GM13976 (cell line): ENCODE measurements at places on chromosomes 4 and X.
A peak's percentile ranks its signal among the peaks of the same experiment; 100 is the strongest.

GRCh38 chr4:31141095-31141831 lies 421.1 kb downstream of the PCDH7 start:
- no peak for DNase-seq

DNA sequence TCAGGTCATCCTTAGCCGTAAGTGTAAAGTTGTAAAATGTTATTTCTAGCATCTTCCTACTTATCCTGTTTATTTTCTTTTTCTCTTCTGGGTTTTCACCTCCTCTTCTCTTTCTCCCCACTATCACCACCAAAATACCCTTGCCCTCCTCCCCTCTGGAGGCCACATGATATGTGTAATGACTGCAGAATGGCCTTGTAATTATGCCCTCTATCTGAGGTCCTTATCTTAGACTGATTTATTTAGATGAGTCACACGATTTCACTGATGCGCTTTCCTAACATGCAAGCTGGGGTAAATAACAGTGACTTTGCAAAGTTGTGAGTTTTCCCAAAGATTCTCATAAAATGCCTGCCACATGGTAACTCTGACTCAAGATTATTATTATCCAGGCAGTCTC lies 231.8 kb upstream of the GPRIN3 start:
- no peak for DNase-seq

- DNase-seq, result no peak
These were observed 439.5 kb downstream of the NAF1 start for GRCh38 chr4:162727232-162727631.

DNA sequence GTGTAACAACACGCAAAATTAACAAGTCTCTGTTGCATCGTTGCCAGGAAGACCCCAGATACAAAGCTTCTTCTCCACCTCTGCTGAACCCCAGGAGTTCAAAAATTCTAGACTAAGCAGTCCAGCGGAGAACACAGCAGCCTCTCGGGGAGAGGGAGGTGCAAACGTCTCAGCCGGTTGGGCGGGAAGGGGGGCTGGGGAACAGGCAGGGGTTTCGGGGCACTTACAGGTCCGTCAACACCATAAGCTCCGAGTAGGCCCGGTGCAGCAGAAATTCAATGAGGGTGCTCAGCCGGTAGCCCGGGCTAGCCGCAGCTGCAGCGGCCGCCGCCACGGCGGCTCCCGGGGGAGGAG lies 394 bp downstream of the MED14 start:
- no peak for DNase-seq

DNA sequence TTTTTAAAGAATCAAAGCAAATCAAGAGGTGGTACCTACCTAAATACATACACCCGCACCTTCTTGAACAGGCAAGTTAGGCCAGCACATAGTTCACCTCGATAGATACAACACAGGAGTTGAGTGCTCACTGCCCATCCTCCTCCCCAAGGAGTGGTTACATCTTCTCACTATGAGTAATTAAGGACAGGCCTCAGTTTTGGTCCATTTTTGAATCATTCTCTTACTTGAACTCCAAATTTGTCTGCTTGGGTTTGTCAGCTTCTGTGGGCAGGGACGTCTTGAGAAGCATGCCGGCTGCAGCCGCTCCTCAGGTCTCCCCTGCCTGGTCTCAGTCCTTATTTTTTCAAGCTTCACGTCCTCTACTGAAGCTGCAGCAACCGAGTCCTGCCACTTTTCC lies 190.6 kb upstream of the RBPJ start:
- peak; percentile 62 for DNase-seq

GRCh38 chrX:118459494-118459893 lies 36.1 kb upstream of the DOCK11 start:
- peak; percentile 46 for DNase-seq

- DNase-seq, result no peak
These were observed 123.5 kb downstream of the DCHS2 start for GRCh38 chr4:154368060-154368459.

DNA sequence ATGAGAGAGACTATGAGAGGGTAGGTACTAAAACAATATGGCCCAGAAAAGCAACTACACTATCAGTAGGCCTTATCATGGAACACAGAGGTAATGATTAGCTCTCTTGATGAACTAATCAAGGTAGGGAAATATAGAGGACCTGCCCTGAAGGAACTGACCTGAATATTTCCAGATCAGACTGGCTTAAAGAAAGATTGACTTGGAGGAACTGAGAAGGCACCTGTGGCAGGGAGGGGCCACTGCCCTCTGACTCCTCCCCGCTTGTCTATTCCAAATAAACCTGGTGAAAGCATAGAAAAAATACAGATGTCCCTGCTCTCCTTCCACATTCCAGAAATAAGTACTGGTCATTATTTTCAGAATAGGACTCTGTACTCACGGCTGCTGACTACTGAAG lies 5.5 kb downstream of the RPS6KA6 start:
- no peak for DNase-seq

- no peak for DNase-seq
These were observed 85.1 kb upstream of the UCP1 start for GRCh38 chr4:140653718-140654494.

DNA sequence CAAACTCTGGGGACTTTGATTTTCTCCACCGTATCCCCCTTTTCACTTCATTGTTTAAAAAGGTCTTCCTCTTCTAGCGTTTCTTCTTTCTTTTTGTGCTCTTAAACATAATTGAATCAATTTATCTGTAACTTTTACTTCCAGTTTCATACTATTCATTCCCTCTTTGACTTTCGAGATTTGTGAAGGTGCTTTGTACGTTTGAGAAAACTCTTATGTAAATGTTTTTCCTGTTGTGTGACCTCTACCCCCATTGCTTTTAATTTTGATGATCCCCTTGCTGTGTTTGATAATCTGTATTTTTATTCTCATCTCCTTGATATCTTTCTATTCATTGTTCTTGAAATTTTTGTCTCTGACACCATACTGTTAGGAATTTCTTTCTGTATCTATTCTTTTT lies 4.8 kb downstream of the USP38 start:
- DNase-seq, result peak; percentile 21

DNA sequence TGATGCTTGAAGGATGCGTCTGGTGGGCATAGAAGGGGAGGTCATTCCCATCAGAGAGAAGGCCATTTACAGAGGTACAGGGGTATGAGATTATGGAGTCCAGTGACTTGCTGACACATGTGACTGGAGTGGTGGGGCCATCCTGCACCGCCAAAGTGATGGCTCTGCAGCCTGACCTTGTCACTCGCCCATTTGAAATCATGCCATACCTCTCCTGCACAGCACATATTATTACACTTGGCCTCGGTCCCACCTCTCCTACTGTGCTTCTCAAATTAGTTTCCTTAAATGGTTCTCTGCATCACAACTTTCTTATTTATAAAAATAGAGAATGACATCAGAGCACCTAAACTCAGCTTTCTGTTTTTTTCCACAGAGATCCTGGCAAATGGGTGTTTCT lies 60.7 kb upstream of the HAND2 start:
- DNase-seq, result no peak

DNA sequence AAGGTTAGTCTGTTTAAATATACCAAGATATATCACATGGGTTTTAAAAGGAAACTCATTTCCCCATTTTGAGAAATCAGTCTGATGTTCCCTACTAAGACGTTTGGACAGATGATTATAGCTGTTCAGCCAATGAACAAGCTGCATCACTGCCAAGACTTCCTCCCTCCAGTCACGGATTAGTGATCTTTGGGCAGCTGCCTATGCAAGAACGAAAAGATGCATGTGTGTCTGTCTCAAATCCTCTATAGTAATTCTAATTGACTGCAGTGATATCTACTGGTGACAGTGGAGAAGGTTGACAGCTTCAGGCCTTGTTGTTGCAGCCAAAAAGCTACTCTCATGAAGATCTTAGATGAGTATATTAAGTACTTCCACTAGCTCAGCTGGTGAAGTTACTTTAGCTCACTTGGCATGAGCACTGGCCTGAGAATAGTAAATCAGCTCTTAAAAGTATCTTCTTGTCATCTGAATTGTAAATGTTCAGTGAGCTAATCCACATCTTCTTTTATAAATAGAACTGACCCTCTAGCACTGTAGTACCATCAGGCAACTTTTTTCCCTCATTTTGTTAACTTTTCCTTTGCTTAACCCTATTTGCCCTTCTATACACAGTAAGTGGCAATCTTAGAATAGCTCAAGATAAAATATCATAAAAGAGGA lies 134.5 kb upstream of the PCDH10 start:
- no peak for DNase-seq

GRCh38 chrX:39201305-39201990 lies 400.2 kb downstream of the MID1IP1 start:
- DNase-seq, result no peak

- DNase-seq, result no peak
These were observed 1.0 kb downstream of the TBCK start for GRCh38 chr4:106314960-106315359.

- DNase-seq, result no peak
These were observed 523.1 kb downstream of the IQCM start for GRCh38 chr4:149292425-149293007.

- DNase-seq, result no peak
These were observed at the start of gene UGT2A3 for GRCh38 chr4:68951078-68951805. TSS of gene UGT2A3 (minus strand) at chr4:68951804. CDS start at chr4:68951760, 44 bp downstream.

DNA sequence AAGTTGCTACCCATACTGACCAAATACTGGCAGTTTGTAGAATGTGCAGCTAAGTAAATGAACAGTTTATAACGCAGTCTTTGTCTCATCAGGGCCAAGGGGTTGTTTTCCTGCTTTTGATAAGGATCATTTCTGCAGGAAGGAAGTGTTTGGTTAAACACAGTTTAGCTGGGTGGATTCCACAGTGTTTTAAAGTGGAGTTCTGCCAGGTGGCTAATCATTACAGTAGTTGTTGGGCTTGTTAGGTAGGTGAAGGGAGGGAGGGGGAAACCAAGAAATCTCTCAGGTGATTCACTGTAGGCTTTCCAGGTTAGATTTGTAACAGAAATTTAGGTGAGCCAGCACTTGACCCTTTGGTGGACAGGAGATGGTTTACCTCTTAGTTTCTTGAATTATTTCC lies 58.1 kb downstream of the FNIP2 start:
- no peak for DNase-seq

DNA sequence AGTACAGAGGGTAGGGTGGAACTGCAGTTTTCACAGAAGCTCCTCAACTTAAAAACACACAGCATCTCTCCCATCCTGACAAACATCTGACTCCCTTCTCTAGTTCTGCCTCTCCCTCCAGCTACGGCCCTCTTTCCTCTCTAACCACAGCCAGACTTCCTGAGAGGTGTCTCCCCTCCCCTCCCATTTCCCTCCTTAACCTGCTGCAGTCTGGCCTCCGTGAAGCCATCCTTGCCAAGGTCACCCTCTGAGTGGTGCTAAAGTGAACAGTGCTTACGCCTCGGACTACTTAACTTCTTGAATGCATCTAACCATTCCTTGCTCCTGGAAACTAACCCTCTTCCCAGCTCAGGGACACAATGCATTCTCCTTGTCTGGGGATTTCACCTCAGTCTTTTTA lies 53.3 kb downstream of the RTL5 start:
- no peak for DNase-seq

- DNase-seq, result peak; percentile 70
These were observed at the start of gene NMU for GRCh38 chr4:55635741-55636655. TSS of gene NMU (minus strand) at chr4:55636298. CDS start at chr4:55636192, 106 bp downstream.

DNA sequence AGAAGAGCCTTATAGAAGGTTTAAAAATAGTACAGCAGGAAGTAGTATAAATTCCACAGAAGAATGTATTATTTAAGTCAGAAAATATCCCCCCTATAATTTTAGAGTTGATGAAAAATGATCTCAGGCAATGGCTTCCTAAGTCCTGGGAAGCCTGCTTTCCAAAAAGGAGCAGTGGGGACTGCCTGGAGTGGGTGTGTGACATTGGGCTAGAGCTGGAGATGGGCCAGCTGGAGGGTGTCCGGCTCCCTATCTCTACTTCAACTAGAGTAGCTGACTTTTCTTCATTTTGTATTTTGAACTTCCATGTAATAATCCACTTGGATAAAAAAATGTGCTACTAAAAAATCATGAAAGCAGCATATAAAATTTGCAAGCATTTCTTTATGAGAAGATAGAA lies 253.9 kb downstream of the ANK2 start:
- DNase-seq, result no peak

GRCh38 chrX:2457289-2458133 lies 43.3 kb downstream of the DHRSX start:
- no peak for DNase-seq

DNA sequence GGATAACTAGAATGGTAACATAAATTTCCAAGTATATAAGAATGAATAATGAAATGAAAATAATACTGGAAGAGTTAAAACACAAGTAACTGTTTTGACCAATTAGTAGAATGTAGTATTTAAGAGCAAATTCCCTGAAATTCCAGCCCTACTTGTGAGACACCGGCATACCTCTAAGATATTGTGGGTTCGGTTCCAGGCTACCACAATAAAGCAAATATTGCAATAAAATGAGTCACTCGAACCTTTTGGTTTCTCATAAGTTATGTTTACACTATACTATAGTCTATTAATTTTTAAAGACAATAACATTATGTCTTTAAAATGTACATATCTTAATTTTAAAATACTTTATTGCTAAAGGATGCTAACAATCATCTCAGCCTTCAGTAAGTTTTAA lies 15.2 kb upstream of the IQCM start:
- no peak for DNase-seq

DNA sequence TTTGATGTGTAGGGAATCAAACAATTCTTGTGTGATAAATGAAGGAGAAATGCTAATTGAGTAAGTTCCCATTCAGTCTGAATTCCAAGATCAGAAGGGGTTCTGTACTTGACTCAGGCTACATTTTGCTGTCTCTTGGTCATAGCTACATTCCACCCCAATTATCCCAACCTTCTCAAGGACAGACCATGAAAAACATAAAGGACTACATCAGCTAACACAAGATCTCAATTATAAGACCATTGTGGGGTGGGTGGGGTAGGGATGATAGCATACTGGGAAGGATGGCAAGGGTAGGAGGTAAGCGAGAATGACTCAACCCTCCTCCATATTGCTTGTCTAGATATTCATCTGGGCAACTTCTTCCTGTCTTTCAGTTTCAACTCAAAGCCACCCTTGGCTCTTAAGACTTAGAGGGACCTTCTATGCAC lies 87.4 kb upstream of the ETNPPL start:
- DNase-seq, result no peak

DNA sequence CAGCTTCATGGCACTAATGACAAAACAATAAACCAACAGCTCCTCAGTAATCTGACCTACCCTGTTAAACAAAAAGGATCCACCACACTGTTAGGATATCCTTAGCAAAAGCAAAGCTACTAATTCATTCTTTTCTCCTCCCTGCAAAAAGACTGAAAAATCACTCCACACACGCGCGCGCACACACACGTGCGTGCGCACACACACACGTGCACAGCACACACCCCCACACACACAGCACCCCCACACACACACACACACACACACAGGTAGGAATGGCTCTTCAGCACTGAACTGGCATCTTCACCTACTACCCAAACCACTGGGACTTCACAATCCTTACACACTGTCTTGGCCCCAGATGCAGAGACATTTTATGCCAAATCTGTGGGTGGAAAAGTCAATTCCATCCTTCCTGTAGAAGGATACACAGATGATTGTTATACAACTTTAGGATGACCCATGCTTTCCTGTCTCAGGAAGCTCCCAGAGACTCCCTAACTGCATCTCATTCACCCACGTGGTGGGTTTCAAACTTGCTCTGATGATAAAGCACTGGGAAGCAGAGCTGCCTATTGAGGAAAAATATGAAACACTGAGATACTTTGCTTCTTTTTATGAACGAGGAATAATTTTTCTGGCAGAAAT lies 102.5 kb downstream of the TSPAN5 start:
- DNase-seq, result no peak
